Glutamatergic neuron (in vitro differentiated cells): ENCODE measurements at places on chromosomes 3 and 15. TPM values are rescaled to one million over a fixed set of nuclear protein-coding genes. Genes with fewer than 3 reads are reported as not detected.
A peak's percentile ranks its signal among the peaks of the same experiment; 100 is the strongest.

NME9 gene
- 0.47 TPM for total RNA-seq

SLC27A2 gene
- not detected for total RNA-seq

KCNAB1 gene
- total RNA-seq = 16.5 TPM

C3orf70 gene
- 44.5 TPM for total RNA-seq

IGSF11 gene
- total RNA-seq = 8.2 TPM

PPP2R3A gene
- total RNA-seq = 13.0 TPM

CD200 gene
- 67.9 TPM for total RNA-seq

NRG4 gene
- not detected for total RNA-seq

AMT gene
- total RNA-seq = 12.4 TPM

RLBP1 gene
- total RNA-seq = not detected

ITIH1 gene
- total RNA-seq = not detected

- no peak for DNase-seq
- H3K27ac ChIP-seq = no peak overlapping the region
- H3K4me3 ChIP-seq = no peak overlapping the region
- H3K4me1 ChIP-seq = peaks cover 34% of the 10 kb centered on the region
- no peaks in the 10 kb centered on the region for H3K27me3 ChIP-seq
These were observed 159.9 kb downstream of the APBA2 start for GRCh38 chr15:29045717-29046116.

DNA sequence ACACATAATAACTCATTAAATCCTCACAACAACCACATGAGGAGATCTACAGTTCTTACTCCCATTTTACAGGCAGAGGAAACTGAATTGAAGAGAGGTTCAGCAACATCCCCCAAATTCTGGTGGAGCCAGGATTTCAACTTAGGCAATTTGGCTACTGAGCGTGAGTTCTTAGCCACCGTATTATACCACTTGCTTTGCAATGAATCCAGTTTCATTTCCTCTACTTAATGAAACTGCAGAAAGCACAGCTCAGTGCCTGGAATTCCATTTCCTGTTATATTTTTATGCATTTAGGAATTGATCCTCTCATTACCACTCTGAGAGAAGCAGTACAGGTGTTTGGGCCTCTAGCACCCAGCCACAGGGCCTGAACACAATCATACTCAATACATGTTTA is 4.3 kb downstream of the ZNF860 start:
- H3K4me1 ChIP-seq = no peaks in the 10 kb centered on the region
- no peak overlapping the region for H3K27ac ChIP-seq
- no peak overlapping the region for H3K4me3 ChIP-seq
- no peaks in the 10 kb centered on the region for H3K36me3 ChIP-seq

GRCh38 chr3:13519006-13519791 is 29.7 kb upstream of the FBLN2 start:
- H3K4me3 ChIP-seq = no peak overlapping the region
- peaks cover 5% of the 10 kb centered on the region for H3K27me3 ChIP-seq
- H3K36me3 ChIP-seq = peaks cover 15% of the 10 kb centered on the region
- DNase-seq = no peak
- H3K27ac ChIP-seq = no peak overlapping the region

DNA sequence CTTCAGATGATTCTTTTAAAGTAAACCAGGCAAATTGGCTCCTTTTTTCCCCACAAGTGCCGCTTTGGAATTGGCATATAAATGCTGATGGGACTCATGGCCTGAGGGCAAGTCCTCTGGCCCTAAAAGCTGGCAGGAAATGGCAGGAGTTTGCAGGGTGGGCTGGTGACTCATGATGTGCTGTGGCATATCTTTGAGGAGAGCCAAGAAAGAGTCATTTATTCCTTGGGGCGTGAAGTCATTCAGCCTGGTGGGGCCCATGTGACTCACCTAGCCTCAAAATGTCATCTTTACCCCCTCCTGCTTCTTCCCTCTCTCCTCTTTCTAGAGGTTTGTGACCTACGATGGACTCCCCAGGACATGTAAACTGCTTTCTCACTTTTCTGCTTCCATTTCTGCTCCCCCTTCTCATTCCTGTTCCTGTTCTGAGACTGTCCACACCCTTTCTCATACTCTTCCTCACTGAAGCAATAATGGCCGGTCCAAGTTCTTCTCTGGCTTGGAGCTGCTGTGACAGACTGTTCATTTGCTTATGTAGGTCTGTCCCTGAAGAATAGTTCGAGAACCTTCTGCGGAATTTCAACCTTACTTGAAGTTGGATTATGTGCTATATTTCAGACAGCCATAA is 326.1 kb downstream of the SATB1 start:
- no peak overlapping the region for H3K27ac ChIP-seq
- no peak overlapping the region for H3K4me3 ChIP-seq
- no peak for DNase-seq

DNA sequence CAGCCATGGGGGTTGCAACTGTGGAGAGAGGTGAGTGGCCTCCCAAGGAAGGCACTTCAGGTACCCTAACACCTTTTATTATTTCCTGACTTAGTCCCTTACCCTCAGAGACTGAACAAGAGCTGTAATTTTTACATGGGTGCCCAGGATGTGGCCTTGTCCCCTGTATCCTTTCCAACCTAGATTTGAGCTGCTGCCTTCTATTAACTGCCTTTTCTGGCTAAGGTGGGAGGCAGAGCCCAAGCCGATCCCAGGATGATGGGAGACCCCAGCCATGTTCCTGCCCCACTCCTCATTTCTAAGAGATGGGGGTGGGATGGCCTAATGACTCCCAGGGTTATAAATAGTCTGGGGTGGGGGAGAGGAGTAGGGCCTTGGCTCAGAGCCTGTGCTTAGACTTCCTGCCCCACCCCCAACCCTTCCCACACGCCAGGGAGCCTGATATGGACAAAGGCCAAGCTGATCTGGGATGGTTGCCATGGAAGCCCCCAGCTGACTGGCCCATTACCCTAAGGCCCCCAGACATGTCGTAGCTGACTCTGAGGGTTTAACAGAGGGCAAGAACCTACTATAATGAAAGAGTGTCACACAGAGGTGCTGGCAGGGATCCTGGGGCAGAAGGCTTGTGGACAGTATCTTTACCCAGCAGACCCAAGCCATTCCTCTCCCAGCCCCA is 1.9 kb downstream of the KLHDC8B start:
- no peaks in the 10 kb centered on the region for H3K36me3 ChIP-seq
- H3K4me3 ChIP-seq = peak overlapping the region; percentile 89
- H3K27me3 ChIP-seq = peaks cover 4% of the 10 kb centered on the region
- peaks cover 17% of the 10 kb centered on the region for H3K4me1 ChIP-seq
- peak; percentile 62 for DNase-seq
- H3K27ac ChIP-seq = peak overlapping the region; percentile 91

DNA sequence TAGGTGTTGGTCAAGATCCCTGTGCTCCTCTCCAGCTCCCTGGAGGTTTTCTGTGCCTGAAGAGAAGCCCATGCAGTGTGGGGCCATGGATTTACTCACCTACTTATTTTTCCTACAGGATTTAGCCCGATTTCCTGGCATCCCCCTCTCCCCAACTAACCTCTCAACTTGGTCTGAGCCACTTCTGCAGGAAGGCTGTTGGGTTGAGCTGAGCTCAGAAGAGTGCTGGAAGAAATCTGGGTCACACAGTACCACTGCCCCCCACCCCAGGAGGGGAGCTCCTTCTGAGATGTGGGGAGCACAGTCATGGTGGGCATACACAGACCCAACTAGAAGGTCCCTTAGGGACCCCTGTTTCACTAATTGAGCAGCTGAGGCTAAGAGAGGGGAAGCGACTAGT is 34.4 kb upstream of the SLCO2A1 start:
- peaks cover 4% of the 10 kb centered on the region for H3K4me1 ChIP-seq
- H3K4me3 ChIP-seq = no peak overlapping the region
- no peak for DNase-seq
- peaks cover 5% of the 10 kb centered on the region for H3K36me3 ChIP-seq
- H3K27ac ChIP-seq = no peak overlapping the region

DNA sequence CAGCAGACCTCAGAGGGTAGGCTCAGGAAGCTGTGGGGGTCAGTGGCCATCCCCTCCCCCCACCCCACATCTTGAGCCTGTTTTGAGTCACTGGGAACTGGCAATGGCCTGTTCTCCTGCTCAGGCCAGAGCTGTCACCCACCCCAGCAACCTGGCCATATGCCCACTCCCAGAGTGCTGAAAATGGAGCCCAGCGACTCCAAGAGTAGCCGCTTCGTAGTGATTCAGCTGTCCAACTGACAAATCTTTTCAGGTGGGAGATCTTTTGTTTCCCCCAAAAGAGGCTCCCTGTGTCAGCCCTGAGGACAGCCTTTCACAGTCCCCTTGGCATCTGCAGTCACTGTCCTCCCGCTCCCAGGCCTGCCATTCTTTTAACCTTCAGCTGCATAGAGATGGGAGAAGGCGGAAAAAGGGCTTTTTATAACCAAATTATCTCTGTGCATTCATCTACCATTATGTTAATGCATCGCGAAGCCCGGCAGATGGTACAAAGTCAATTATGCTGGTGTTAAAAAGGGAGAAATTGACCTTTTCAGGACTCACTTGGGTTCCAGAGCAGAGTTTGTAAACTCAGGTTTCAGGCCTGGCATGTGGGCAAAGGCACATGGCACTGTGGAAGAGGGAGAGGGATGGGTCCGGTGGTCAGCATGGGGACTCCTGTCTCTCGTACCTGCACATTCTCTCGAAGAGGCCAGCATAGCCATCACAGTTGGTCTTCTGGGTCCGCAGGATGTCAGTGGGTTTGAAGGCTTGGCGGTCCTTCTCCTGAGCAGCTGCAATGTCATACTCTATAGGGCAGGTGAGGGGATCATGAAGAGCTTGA is 32.1 kb downstream of the KY start:
- peaks cover 9% of the 10 kb centered on the region for H3K4me1 ChIP-seq
- peaks cover 3% of the 10 kb centered on the region for H3K27me3 ChIP-seq
- H3K4me3 ChIP-seq = no peak overlapping the region
- no peak for DNase-seq

- H3K27me3 ChIP-seq = no peaks in the 10 kb centered on the region
- no peak overlapping the region for H3K4me3 ChIP-seq
- H3K27ac ChIP-seq = no peak overlapping the region
- no peaks in the 10 kb centered on the region for H3K4me1 ChIP-seq
- H3K36me3 ChIP-seq = no peaks in the 10 kb centered on the region
- no peak for DNase-seq
These were observed 2.5 kb upstream of the LPP start for GRCh38 chr3:188151438-188151837.

- H3K36me3 ChIP-seq = no peaks in the 10 kb centered on the region
- peak within 1 kb of the TSS; percentile 77 for H3K27ac ChIP-seq
- peak; percentile 70 for DNase-seq
- H3K27me3 ChIP-seq = peaks cover 10% of the 10 kb centered on the region
- no peaks in the 10 kb centered on the region for H3K4me1 ChIP-seq
These were observed at the start of gene RHOV for GRCh38 chr15:40873694-40874561. RHOV (minus strand) TSS chr15:40874234; CDS start chr15:40874139, 95 bp downstream.

DNA sequence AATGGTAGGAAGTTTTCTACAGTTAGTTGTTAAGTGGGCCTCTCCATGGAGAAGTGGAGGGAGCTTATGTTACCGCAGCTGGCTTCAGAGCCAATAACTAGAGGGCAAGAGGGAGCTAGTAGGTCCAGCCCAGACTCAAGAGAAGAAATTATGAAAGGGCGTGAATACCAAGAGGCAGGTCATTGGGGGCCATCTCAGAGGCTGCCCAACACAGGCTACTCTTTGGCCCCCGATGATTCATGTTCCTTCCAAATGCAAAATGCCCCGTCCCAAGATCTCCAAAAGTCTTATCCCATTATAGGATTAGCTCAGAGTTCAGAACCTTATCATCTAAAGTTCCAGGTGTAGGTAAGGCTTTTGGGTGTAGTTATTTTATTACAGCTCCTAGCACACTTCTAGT is 94.5 kb downstream of the FNDC3B start:
- DNase-seq = no peak
- peaks cover 8% of the 10 kb centered on the region for H3K4me1 ChIP-seq
- H3K36me3 ChIP-seq = no peaks in the 10 kb centered on the region
- no peak overlapping the region for H3K27ac ChIP-seq
- no peaks in the 10 kb centered on the region for H3K27me3 ChIP-seq

GRCh38 chr15:56533731-56534403 is 68.9 kb upstream of the MNS1 start:
- H3K4me3 ChIP-seq = no peak overlapping the region
- no peak overlapping the region for H3K27ac ChIP-seq
- H3K36me3 ChIP-seq = no peaks in the 10 kb centered on the region
- peaks cover 8% of the 10 kb centered on the region for H3K4me1 ChIP-seq

- peaks cover 6% of the 10 kb centered on the region for H3K27me3 ChIP-seq
- no peaks in the 10 kb centered on the region for H3K36me3 ChIP-seq
- no peak overlapping the region for H3K4me3 ChIP-seq
- H3K27ac ChIP-seq = no peak overlapping the region
- DNase-seq = peak; percentile 57
- peaks cover 3% of the 10 kb centered on the region for H3K4me1 ChIP-seq
These were observed 3.1 kb downstream of the MYLK start for GRCh38 chr3:123880998-123881561.

DNA sequence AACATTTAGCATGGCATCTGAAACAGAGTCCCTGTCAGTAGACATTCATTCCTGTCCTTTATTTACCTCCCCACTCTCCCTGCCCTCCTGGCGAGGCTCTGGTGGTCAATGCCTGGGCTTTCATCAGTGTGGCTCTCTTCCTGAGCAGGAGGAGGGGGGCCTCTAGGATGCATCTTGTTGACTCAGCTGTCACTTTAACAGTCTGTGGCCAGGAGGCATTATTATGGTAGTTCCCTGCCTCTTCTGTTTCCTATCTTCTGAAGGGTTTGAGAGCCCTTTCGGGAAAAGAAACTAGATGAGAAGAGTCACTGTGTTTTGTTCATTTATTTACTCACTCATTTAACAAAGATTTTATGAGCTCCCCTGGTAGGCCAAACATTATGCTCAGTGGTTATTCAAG is 2.4 kb upstream of the PPP1R14D start:
- no peaks in the 10 kb centered on the region for H3K27me3 ChIP-seq
- no peak overlapping the region for H3K4me3 ChIP-seq
- H3K27ac ChIP-seq = no peak overlapping the region
- H3K36me3 ChIP-seq = no peaks in the 10 kb centered on the region

DNA sequence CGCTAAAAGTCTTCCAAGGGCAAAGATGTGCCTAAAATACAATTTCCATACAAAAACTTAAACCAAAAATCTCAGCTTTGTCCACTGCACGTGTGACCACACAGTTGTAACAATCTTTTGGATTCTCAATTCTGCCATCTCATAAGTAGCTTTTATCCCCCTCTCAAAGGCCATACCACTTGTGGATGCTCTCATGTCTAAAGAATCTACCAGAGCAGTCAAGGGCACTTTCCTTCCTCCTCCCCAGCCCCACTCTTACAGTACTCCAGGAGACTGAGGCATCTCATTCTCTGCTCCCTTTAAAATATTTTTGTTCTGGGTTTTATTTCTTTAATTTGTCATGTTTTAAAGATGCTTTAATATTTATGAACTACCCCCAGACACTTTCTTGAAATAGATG is 102.3 kb upstream of the PFN2 start:
- DNase-seq = no peak
